ENCODE measurements at places on chromosomes 12 and 14.

DNA sequence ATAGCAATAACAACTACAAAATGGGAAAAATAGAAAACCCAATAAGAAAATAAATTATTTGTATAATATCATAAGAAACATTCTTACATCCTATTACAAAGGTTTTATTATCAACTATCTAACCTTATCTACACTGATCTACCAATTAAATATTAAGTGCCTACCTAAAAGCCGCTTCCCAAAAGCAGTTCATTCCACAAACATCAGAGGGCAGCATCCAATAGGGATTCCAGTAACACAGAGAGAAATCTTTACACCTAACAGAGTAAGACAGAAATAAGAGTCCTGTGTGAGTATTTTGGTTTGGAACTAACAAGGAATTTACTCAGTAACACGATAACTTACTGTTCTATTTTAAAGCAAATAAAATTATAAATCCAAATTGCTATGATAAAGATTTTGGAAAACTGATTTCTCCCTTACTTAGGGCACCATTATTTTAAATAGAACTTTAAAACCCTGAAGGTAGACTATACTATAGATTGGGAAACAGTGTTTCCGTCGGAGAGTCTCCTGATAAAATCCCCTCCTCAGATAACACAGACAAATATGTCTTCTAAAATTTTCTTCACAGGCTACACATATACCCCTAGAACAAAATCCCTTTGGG, 15.0 kb downstream of the GXYLT1 start:
- DNase-seq, result no peak

DNA sequence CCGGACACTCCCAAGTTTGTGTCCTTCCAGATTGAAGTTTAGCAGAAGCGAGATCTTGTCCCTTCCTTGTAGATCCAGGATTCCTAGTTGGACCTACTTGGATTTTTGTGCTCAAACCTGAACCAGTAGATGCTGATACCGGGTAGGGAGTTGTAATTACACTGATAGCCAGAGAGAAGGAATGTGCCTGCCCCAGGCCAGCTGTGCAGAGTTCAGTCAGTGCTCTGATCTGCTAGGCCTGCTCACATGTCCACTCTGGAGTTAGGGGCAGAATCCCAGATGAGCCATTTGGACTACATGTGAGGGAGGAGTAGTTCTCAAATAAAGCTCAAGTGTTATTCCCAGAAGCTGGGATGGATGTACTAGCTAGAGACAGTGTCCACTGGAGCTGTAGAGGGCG, 65.7 kb downstream of the PRKCH start:
- no peak for DNase-seq

GRCh38 chr14:23299211-23299957, 3.3 kb downstream of the PPP1R3E start:
- DNase-seq, result no peak

- no peak for DNase-seq
Measured at GRCh38 chr12:3492793-3493042, 1.7 kb downstream of the PRMT8 start.

DNA sequence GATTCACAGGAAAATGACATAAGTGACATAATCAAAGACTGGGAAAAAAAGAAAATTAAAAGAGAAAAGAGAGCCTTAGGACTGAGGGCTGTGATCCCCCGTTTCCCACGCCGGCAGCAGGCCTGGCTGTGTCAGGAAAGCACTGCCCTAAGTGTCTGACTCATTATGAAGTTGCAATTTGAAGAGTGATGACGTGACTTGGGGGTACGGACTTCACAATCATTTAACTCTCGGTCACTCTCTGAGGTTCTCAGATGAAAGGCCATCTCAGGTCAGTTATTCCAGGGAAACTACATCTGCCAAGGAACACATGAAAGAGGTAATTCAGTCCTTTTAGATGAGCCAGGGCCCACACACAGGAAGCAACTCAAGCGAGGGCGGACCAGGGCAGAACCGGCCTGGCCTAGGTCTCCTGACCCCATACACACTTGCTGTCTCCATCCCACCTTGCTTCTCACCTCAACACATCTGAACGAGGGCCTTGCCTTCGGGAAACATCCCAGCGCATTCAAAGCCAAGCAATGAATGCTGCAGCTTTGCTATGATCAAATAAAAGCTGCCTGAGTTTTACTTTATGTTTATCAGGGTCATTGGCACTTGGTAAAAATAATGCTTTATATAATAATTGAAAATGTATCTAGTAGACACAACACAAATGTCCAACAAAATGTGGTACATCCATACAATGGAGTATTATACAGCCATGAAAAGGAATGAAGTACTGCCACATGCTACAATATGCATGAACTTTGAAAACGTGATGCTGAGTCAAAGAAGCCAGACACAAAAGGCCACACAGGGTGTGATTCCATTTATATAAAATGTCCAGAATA, 2.7 kb downstream of the SSH1 start:
- no peak for DNase-seq

GRCh38 chr14:73700325-73700724, 13.9 kb downstream of the PNMA1 start:
- no peak for DNase-seq

DNA sequence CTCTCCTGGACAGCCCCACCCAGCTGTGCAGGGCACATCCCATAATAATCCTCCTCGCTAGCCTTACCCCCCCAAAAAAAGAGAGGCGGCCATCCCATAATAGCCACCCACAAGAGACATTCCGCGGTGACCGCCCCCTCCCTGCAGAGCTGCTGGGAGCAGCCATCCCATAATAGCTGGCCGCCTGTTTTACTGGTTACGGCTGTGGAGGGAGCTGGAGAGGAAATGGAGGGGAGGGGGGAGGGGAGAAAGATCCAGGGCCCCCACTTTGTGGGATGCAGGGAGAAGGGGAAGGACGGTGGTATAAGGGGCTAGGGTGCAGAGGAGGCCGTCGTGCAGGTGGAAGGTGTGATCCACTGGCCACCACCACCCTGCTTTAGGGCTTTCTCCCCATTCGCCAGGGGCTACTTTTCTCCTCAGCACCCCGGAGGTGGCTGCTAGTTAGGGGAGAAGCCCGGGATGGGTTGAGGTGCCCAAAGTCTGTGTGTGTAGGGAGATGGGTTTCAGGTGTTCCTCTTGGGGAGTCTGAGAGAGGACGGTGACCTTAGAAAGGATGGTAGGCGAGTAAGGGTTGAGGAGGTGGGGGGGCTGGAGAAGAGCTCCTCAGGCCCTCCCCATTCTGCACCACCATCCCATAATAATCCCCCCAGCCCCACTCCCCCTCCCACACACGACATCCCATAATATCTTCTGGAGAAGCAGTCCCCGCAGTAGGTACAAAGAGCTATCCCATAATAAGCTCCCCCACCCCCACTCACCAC, 6.0 kb upstream of the CHD4 start:
- no peak for DNase-seq
